Brain pericyte (primary cell): ENCODE measurements at places on chromosomes 2 and 18.

- DNase-seq = no peak
Measured at GRCh38 chr2:104472076-104472475, 381.8 kb upstream of the POU3F3 start.

DNA sequence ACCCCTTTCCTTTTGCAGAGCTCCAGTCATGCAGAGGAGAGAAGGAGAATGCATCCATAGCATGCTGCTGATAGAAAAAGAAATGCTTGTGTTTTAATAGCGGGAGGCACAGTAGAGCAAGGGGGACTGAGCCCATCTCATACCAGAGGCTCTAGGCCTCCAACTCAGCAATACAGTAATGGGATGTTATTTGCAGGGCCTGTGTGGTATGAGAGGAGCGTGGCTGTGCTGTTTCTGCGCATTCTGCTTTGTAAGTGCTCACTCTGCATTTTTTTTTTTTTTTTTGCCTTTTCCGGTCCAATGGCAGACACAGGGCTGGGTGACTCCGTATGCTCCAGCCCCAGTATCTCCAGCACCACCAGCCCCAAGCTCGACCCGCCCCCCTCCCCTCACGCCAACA lies 200.0 kb downstream of the GBX2 start:
- no peak for DNase-seq

DNA sequence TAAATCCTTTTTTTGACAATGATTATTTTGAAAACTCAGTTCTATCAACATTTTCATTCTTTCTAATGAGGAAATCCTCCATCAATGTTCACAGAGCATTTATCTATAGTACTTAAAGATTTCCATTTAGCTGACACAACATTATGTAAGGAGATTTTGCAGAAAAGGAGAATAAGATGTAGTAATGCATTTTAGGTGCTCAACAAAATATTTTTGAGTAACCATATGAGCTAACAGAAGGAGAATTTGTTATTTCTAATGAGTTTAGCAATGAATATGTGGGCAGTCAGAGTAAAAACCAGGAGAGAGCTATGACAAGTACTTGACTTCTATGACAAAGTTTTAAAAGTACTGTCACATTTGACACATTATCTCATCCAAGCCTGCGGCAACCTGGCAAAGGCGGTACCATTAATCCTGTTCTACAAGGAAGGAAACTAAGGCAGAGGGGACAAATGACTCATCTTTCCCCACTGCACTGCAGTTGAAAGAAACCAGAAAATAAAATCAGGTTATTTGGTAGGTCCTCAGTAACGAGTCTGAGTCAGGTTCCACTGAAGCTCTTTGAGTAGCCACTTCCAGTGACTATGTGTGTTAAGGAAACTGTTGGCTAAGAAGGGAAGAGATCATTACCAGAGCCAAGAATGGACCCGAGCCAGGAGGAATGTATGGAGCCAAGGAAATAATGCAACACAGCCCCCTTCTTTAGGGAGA lies 134.1 kb upstream of the ITGB6 start:
- no peak for DNase-seq

- no peak for DNase-seq
Measured at GRCh38 chr2:66305718-66306117, 129.2 kb upstream of the MEIS1 start.

GRCh38 chr2:212730994-212731393 lies 192.4 kb upstream of the ERBB4 start:
- no peak for DNase-seq
